ENCODE measurements at places on chromosomes 5 and 9. TPM values are rescaled to one million over a fixed set of nuclear protein-coding genes. Genes with fewer than 3 reads are reported as not detected.
A peak's percentile ranks its signal among the peaks of the same experiment; 100 is the strongest.

GRCh38 chr5:36161361-36161760 lies 9.4 kb downstream of the SKP2 start:
- DNase-seq = no peak

- DNase-seq = no peak
These were observed 960 bp downstream of the CANX start for GRCh38 chr5:179699616-179700237.

DNA sequence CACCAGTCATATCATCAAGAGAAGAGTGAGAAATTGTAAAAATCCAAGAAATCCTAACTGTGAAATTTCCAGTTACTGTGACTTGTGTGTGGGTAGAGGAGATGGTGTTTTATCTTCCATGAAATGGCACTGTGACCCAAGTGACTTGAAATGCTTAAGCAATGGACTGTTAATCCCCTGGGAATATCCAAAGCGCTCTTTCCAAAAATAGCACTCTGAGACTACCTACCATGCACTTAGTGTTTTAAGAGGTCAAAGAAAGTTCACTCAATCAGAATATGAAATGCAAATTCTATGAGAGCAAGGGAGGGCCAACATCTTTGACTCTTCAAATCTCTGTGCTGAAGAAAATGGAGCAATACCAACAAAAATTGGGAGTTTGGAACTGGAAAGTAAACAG lies 244.0 kb downstream of the GABRB2 start:
- DNase-seq = no peak

GRCh38 chr5:148950892-148951291 lies 112.0 kb downstream of the SH3TC2 start:
- no peak for DNase-seq

- DNase-seq = no peak
These were observed 21.9 kb downstream of the ZNF608 start for GRCh38 chr5:124724357-124725039.

DNA sequence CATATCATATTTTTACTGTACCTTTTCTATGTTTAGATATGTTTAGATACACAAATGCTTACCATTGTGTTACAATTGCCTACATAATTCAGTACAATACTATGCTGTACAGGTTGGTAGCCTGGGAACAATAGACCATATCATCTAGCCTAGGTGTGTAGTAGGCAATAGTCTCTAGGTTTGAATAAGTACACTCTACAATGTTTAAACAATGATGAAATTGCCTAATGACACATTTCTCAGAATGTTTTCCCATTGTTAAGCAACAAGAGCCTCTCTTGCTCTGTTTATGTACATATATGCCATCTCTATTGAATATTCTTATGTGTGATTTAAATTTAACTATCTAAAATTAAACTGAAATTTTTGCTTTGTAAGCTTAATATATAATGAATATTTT lies 209.6 kb upstream of the ST8SIA4 start:
- DNase-seq = no peak

GRCh38 chr5:178319541-178320041 lies 87.0 kb upstream of the PHYKPL start:
- no peak for DNase-seq

GRCh38 chr9:134419000-134419683 lies 92.9 kb downstream of the RXRA start:
- no peak for DNase-seq

DNA sequence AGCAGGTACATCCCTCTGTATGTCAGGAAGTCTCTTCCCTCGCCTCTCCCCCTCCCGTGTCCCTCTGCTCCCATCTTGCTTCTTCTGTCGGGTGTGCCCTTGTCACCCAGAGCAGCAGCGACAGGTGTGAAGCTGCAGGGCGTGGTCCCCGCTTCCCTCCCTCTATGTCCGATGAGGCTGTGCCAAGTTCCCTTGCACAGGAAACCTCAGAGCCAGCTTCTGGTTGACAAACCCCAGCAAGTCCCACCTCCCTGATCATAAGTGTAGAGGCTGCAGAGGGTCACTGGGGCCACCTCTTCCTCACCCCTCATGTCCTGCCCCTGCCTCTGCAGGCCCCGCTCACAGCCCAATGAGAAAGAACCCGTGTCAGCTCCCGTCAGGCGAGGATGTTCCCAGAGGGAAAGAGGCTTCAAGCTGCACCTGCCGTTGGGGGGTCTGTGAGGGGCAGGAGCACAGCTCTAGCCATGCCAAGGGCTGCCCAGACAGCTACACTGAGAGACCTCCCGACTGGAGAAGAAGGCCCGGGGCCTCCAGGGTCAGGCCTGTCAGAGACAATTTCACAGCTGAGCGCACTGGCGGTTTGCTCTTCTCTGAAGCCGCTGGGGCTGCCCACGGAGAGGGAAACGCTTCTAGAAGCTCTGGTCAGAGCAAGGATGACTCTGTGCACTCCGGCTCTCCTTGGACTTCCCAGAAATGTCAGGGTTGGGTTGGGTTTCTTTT lies 73.3 kb downstream of the AK8 start:
- no peak for DNase-seq

GRCh38 chr9:13804532-13804931 lies 509.4 kb downstream of the NFIB start:
- DNase-seq = peak; percentile 54

DNA sequence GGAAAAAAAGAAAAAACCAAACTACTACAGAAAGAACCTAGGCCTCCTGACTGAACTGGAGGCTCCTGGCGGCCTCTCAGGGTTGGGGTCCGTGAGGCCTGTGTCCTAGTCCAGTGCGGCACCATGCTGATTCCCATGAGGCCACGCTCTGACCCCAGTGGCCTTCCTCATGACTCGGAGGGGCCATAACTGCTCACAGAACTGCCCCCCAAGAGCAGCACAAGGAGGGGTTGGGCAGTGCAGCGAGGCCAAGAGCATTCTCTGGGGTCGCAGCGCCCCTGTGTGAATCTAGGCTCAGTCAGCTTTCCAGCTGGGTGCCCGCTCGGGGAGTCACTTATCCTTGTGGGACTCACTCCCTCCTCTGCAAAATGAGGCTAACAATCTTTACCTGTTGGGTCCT lies 79.3 kb upstream of the FBXW11 start:
- no peak for DNase-seq

DNA sequence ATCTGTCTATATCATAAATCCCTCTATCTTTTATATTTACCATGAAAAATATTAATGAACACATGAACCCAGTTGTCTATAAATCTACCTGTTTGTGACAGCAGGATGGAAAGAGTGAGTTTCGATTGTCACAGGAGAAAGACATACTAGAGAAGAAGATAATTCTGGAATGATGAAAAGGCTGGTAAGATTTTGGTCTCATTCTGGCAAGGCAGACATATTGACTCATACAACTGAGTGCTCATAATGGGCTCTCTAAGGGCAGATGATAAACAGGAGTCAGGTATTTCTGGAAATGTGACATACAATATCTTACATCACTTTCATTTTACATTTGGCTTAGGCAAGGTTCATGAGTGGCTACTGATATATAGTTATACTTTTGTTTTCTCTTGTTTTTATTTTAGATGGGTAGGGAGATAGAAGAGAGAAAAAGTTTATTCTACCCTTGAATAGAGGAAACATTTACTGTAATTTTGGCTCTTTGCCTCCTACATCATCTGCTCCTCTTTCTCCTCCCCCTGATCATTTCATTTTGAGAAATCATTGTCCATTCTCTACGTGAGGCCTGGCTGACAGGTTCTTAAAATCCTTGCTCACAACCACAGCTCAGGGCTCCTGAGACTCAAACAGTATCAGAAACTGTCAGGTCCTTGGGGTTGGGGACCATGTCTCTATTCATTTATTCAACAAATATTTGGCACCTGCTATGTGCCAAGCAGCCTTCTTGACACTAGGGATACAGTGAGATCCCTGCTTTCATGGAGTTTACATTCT lies 14.4 kb downstream of the ELOVL7 start:
- no peak for DNase-seq

GRCh38 chr5:160166069-160166972 lies 47.1 kb upstream of the PWWP2A start:
- DNase-seq = no peak

DNA sequence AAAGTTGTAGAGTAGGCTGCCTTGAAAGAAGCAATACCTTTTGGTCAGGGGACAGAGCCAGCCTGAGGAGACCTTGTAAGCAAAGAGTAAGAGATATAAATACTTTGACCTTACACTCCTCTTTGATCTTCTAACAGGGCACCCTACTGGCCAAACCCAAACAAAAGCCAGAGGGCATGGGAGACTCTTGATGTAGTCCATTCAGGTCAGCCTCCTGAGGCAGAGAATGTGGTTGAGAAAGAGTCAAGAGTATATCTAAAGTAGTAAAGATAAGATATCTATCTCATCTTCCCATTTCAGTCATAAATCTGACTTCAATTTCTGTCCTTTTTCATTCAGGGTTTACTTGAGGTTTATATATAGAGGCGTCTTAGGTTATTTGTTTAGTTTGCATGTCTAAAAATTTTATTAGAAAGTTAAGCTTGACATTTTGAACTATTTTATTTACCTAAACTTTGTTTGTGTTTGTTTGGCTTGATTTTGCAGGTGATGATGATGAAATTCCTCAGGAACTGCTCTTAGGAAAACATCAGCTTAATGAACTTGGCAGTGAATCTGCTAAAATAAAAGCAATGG lies 125.7 kb downstream of the NIPBL start:
- no peak for DNase-seq

DNA sequence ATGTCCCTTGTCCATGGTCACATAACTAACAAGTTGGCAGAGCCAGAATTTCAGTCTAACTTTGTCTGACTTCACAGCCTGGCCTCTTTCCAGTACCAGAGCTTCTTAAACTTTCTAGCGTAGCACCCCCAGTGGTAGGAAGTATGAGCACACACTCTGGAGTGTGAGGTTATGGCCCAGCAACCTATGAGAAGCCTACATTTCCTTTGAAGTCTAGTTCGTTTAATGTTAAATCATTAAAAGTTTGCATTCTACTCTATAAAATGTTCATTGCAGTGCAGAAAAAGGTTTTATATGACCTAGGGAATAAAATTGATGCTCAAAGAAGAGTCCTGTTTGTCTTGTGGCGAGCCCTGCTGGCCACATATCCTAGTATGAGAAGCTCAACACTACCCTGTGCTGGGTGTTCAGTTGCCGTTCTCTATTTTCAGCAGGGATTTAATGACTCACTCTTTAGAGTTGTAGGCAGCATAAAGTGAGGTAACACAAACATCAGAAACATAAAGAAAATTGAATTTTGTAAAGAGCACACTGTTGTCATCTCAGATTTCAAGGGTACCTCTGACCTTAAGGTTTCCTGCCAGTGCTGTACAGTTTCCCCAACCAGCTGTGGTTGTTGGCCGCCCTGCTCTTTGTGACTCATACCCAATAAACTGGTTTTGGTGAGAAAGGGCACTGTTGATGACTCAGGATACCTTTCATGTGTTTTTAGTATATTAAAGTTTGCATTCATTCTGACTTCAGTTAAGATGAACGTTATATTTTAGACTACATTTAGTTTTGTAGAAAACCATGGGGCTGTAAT lies 14.3 kb downstream of the MCCC2 start:
- DNase-seq = peak; percentile 84

GRCh38 chr9:136386018-136386417 lies 12.5 kb upstream of the CARD9 start:
- no peak for DNase-seq

- no peak for DNase-seq
These were observed 103.9 kb upstream of the DMRT1 start for GRCh38 chr9:737400-738120.

DNA sequence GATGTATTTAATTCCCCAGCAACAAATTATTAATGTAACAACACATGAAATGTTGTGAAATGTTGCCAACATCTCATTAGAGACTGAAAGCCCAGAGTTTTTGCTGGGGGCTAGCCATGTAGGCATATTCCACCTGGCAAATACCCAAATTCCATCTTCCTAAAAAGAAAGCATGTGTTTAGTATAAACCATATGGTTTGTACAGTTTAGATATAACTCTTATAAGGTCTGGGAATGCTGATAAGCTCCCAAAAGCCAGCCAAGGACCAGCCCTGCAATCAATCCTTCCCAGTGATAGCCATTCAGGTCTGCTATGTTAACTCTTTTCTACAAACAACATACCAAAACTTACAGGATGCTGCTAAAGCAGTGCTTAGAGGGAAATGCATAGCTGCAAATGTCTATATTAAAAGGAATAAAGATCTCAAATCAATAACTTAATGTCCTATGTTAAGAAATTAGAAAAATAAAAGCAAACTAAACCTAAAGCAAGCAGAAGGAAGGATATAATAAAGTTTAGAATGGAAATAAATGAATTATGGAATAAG lies 158.9 kb downstream of the AUH start:
- no peak for DNase-seq

DNA sequence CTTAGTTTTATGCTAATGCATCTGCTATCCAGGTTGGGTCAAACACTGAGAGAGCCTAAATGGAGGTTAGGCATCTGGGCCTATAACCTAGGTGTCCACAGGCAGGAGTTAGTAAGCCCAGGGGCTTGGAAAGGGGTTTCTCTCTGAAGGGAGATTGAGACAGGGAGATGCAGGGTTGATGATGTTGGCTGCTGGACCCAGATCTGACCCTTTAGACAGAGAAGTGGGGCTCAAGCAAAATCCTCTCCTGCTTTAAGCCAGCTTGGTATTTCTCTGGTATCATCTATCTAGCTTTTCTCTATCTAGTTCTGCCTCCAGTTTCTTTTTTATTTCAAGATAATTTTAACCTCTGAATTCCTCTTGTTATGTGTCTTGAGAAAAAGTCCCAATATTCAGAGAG lies 18.3 kb upstream of the ANKRD55 start:
- no peak for DNase-seq

DNA sequence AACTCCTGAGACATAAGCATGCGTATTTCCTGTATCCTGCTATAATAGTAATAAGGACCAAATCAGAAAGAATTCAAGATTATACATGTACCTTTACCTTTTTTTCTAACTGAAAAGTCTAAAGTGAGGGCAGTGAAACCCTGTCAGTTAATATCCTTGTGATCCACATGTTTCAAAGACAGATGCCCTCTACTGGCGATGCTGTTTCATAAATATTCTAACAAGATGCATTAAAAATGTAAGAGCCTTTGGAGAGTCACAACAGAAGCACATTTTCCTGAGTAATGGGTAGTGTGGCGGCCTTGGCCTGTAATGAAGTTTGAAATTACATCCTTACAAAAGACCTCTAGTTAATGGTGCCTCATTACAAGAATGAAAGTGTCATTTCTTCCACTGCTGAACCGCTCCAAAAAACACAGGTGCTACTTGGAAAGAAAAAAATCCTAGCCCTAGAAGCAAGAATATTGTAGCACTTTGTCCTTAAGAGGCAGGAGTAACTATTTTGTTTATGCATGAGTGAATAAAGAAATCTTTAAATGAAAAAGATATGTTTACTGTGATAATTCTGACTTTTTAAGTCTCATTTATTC lies 232.6 kb downstream of the EPB41L4A start:
- DNase-seq = no peak

- DNase-seq = peak; percentile 93
These were observed 109.4 kb downstream of the ANKRD55 start for GRCh38 chr5:56123531-56124243.

Gene ABLIM3
- total RNA-seq = 35.2 TPM

Gene SKP1
- total RNA-seq = 222 TPM

Gene ENC1
- 72.5 TPM for total RNA-seq

Gene C9orf43
- total RNA-seq = 1.4 TPM

Gene PLPPR1
- total RNA-seq = not detected

Gene PCDHGB1
- total RNA-seq = 1.7 TPM

Gene SV2C
- 0.04 TPM for total RNA-seq

Gene GABRA6
- not detected for total RNA-seq

Gene IL13
- total RNA-seq = not detected
